ENCODE measurements at places on chromosomes 16 and 17.

DNA sequence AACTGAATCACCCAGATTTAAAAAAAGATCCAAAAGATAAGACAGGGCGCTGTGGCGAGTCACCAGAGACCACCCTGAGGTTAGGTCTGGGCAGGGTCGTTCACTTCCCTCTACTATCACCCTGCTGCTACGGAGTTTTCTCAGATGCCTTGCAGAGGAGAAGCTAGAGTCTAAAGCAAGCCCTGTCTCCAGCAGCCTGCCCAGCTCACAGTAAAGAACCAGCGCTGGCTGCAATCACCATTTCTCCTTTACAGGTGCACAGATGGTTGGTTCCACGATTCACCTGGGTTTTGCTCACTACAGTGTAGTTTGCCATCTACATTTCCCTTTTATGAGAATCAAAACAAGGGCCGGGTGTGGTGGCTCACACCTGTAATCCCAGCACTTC is 71.3 kb downstream of the SRCIN1 start:
- no peak for DNase-seq

GRCh38 chr17:5408186-5408585 is 11.3 kb downstream of the NUP88 start:
- DNase-seq = no peak

DNA sequence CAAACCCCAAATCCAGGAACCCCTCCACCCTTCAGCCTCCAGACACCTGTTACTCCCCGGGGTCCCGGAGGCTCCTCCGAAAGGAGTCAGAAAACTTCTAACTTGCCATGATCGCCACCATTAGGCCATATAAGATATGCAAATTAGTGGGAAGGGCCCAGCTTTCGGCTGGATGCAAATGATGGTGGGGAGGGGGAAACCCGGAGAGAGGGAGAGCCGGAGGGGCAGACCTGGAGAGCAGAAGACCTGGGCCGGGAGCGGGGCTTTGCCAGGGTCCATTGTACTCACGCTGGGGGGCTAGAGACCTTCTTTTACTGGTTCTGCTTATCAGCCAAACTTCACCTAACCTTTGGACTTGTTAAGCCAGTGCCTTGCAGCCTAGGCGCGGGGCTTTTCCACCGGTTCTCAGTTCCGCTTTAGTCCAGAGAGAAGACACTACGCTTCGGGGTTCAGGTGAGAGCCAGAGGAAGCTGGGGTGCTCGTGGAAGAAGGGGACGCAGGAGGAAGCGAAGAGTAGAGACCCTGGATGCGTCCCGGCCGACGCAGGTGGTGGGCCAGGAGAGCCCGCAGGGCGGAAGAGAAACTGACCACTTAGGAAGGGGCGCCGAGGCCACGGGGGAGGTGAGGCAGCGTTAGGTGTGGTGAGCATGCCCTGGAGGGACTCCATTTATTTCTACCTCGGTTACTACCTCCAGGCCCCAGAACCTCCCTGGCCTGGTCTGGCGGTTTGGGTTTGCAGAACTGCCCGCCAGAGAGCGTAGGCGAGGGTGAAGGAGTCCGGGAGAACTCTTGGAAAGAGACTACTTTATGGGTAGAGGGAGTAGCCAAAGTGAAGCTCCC is at the start of gene HNF1B:
Gene HNF1B, minus strand, starts transcription at position 99 of the 840 bp plus-strand sequence. CDS start 175 bp downstream, outside the sequence.
- peak; percentile 51 for DNase-seq

- DNase-seq = no peak
Measured at GRCh38 chr16:14196539-14196938, 125.4 kb downstream of the MRTFB start.

GRCh38 chr16:69886726-69887125 is 64.4 kb upstream of the CLEC18A start:
- DNase-seq = no peak

DNA sequence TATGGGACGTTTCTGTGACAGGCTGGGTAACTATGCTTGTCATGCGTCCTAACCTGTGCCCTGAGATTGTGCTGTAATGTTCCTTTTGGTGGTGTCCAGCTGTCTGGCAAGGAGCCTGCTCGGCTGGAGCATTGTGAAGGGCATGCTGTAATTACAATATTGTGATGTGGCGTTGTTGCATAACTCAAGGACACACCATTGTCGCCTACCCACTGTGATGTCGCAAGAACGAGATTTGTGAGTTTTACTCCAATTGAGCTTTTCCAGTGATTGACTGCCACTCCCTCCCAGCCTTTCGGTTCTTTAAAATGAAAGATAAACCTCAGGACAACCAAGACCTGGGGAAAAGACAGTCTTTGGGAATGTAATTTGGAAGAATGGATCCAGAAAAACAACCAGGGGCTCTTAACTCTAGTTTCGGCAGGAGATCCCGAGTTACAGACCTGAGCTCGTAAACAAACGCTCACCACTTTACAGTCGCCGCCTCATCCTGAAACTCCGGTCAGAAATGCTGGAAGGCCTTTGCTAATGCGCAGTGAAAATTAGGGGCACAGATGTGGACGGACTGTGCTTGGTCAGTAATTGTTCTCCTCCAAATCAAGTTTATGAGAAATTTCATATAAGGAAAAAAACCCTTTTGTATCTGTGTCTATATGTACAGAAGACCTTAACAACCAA is 1.3 kb downstream of the ZNF750 start:
- peak; percentile 91 for DNase-seq

- DNase-seq = no peak
Measured at GRCh38 chr17:83173914-83174361, 94.5 kb downstream of the METRNL start.

All from suppressor macrophage treated with lipopolysaccharide for 4 hours (primary cell).